ENCODE measurements at places on chromosomes 2 and 18.

- no peak for DNase-seq
Measured at GRCh38 chr18:27136208-27136535, 48.9 kb downstream of the CHST9 start.

DNA sequence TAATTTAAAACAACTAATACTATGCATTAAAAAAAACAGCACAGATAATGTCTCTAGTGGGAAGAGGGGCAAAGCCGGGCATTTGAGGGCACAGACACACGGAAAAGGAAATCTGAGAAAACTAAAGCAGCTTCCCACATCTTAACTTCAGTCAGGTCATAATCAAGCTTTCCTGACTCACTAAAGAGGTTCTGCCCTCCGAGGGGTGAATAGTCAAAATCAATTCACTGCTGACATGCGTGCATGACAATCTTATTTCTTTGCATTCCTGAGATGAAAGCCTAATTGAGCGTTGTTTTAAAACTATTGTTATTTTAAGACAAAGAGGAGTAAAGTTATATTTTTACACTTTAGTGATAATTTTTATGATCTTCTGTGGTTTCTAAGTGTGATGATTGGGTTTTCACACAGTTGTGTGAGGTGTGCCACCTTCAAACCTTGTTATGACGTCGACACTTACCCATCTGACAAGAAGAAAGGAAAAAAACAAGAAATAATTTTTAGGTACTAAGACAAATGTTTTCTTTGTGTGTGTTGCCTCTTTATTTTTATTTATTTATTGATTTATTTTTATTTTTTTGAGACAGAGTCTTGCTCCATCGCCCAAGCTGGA, 90.9 kb downstream of the GATA6 start:
- no peak for DNase-seq

GRCh38 chr18:77818328-77818727, 568.7 kb downstream of the GALR1 start:
- no peak for DNase-seq

DNA sequence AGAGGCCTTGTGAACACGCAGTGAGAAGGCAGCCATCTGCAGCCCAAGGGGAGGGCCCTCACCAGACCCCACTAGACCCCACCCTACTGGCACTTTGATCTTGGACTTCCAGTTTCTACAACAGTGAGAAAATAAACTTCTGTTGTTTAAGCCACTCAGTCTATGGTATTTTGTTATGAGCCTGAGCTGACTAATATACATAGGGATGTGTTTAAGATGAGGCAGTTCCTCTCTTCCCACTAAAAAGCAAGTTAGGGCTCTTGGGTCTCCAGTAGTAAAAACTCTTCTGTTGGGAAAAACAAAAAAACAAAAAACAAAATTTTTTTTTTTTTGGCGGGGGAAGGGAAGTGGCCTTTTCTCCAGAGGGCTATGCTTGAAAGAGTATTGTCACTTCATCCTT, 233.2 kb upstream of the SMAD7 start:
- no peak for DNase-seq

GRCh38 chr2:9247177-9247576, 40.6 kb downstream of the ASAP2 start:
- no peak for DNase-seq

- DNase-seq: no peak
Measured at GRCh38 chr18:66571845-66572244, 32.0 kb downstream of the CDH19 start.

GRCh38 chr2:127138281-127138680, 31.3 kb upstream of the BIN1 start:
- no peak for DNase-seq

GRCh38 chr2:68258851-68259250, 6.5 kb upstream of the PPP3R1 start:
- DNase-seq: no peak

DNA sequence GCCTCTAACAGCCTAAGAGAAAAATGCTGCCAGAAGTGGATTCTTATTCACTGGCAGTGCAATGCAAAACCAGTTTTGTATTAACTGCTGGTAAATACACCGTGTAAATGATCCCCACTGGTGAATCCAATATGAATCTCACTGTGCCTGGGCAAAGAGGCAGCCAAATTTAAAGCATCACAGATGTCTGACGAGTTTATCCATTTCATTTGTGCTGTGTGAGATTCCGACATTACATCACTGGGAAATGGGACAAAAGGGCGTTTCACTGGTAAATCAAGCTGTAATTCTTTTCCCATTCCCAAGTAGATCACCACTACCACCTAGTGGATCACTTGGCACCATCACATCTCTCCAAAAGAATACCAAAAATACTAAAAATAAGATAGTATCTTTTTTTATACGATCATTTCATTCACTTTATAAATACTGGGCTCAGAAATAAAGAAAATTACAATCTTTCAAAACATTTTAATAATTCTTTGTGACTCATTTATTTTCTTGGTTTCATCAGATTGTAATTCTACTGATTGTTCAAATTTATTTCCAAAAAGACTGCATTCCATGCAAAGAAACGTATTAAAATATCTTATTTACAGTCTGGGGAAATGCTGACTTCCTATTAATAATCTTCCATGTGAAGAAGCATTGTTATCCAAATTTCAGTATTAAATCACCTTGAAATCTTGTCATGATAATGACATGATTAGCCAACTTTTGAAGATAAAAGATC, 125.6 kb downstream of the GRB14 start:
- no peak for DNase-seq

DNA sequence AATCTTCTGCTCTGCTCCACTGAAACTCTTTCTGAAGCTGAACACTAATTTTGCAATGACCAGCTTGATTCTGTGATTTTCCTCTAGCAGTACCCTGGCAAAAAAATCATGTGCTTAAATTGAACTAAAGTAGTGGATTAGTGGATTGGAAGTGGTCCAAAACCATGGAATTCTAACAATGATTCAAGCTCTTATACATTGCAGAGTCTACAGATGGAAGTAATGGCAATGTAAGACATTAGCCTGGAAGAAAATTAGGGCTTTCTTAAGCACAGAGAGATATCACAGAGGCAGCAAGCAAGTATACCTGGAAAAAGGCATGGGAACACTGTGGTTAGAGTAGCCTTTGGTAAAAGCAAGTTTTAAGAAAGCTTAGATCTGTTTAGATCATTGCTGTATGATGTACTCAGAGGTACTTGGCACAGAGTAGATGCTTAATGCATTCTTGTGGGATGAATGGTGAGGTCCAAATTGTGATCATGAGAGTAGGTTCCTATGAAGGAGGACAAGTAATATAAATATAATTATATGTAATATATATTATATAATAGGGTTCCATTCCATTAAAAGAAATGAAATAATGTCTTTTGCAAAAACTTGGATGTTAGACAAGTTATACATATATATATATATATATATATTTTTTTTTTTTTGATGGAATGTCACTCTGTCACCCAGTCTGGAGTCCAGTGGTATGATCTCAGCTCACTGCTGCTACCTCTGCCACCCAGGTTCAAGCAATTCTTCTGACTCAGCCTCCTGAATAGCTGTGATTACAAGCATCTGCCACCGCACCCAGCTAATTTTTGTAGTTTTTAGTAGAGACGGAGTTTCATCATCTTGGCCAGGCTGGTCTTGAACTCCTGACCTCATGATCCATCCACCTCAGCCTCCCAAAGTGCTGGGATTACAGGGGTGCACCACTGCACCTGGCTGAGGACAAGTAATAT, 172.2 kb upstream of the SCN7A start:
- no peak for DNase-seq

GRCh38 chr2:67268797-67269196, 128.3 kb upstream of the ETAA1 start:
- no peak for DNase-seq

- DNase-seq: no peak
Measured at GRCh38 chr18:26096852-26097251, 6.4 kb upstream of the SS18 start.

DNA sequence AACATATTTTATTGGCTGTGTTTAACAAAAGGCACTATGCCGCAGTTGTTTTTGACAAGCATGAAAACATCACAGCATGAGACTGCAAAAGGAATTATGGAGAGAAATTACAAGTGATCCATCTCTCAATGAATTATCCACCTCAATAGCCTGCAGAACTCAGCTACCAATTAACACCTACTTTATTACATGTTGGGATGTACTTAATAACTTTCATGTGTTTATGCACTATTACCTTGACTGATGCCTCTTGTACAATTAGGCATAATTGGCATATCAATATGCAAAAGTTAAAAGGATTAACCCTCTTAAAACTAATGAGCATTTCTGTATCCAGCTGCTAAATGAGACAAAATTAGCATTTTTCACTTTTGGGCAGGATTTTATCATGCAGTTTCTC, 27.8 kb downstream of the ARHGAP15 start:
- no peak for DNase-seq

DNA sequence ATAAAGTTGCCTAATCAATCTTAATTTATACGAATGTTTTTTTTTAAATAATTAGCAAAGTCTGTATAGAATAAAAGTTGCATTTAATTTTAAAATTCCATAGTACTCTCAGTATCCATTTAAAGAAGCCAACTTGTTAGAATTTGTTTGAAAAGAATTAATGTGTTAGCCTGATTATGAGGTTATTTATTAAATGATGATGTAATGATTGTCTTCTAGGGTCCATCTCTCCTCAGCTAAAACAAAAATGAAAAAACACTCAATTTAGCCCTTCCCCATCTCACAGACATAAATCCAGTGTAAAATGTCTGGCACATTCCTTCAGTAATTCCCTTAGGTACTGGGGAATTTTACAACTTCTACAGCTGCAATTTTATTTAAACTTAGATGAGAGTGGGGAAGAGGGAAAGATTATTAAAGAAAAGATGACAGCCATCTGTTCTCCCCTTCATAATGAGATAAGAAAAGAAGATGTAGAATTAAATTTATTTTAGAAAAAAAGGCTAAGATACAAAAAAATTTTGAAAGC, 68.6 kb downstream of the BARD1 start:
- DNase-seq: no peak

DNA sequence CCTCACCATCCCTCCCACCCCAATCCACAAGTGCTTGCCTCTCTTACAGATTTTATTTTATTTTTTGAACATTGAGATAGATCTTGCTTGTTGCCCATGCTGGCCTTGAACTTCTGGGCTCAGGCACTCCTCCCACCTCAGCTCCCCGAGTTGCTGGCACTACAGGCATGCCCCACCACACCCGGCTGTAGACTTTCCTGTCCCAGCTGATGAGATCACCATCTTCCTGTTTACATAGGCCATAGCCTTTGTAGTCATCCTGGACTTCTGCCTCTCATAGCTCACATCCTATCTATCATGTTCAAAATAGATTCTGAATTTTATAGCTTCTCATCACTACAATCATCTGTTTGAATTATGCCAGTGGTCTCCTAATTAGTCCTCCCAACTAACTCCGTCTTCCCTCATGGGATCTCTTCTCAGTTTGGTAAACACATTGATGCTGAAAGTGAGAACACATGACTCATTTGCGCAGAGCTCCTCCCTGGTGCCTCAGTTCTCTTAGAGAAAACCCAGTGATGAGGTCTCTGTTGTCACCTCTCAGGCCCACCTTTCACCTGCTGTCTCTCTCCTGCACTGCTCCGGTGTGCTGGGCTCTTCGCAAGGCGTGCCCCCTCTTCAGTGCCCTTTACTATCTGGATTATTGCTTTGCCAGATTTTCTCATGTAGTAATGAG, 243.0 kb downstream of the ZNF407 start:
- no peak for DNase-seq

GRCh38 chr2:44651974-44652373, 289.5 kb upstream of the SIX3 start:
- DNase-seq: no peak

DNA sequence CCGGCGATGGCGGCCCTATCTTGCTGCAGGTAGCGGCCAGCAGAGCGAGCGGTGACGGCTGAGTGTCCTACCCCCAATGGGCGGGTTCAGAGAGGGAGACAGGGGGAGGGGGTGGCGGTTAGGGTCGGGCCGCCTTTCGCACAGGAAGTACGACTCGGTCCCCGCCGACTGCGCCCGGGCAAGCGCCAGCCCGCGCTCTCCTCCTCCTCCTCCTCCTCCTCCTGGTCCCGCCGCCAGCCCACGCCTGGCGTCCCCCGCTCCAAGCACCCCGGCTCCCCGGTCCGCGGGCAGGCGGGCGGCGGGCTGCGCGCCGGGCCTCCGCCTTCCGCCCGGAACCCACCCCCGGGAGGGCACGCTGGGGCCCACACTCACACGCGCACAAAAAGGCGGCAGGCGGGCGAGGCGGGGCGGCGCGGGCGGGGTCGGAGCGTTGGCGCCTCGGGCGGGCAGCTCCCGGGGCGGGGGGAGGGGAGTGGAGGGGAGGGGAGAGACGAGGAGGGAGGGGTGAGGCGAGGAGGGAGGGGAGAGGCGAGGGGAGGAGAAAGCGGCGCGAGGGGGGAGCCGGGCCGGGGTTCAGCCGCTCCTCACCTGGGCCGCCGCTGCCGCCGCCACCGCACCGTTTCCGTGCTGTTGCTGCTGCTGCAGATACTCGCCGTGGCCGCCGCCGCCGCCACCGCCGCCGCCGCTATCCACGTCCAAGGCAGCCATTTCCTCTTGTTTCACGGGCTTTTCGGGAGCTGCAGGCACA, 1.2 kb downstream of the SP3 start:
- DNase-seq: peak; percentile 87

DNA sequence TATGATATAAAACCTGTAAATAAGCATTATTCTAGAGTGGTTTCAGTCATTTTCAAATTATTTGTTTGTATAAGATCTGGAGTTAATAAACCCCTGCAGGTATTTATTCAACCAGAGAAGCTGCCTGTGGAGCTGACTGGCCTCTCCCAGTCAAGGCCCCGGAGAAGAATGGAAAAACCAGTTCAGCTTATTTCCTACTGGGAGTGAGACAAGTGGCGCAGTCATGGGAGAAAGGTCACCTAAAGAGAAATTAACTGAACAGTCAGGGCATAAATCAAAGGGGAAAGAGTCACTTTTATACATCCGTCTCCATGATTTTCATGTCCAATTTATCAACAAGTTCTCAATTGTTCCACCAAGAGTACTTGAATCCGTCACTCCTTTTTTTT, 240.9 kb downstream of the RNF152 start:
- no peak for DNase-seq

GRCh38 chr2:17918789-17919188, 40.3 kb downstream of the KCNS3 start:
- DNase-seq: no peak

DNA sequence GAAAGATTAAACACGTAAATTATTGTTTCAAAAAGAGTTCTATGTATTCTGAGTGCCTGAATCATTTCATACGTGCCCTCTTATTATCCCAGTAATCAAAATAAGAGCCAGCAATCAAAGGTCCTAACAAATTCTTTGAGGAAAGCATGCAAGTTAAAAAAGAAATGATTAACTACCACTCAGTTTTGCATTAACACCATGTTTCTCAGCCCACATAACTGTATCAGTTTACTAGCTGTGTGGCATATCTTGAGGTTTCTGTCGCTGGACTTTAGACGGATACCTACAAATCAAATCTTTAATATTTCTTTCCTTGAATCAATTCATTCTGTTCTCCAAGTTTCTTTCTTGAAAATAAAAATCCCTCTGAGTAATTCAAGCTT, 668.9 kb upstream of the CHAC2 start:
- no peak for DNase-seq

GRCh38 chr2:115160531-115161080, 718.2 kb downstream of the DPP10 start:
- DNase-seq: no peak
